Fibroblast of gingiva (primary cell): ENCODE measurements at places on chromosomes 3 and 15.
A peak's percentile ranks its signal among the peaks of the same experiment; 100 is the strongest.

DNA sequence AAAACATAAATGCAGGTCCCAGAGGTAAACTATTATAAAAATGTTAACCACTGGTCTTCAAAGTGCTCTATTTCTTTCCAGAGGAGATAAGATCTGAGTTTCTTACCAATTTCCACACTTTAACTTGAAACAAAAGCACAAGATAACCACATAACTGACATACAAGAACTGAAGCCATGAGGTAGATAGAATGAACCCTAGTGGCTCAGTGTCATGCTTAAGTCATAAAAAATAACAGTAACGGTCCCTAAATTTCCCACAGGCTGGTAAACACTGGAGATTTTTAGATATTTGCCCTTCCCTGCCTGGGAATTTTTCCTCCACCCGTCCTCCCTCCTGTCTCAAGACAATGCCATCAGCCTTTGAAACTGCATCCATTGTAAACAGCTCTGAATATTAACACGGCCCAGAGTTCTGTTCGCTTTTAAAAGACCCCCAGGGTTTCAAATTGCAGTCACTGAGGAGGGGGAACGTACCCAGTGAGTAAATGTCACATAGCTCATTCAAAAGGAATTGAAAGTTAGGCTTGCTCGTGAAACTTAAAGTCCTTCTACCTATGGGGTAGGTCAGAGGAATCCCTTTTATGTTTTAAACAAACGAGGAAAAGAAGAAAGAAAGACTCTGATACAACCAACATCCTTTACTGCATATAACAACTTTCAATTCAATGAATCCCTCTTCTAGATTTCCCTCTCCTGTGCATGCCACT is 5.7 kb downstream of the LRIG1 start:
- no peak for DNase-seq

DNA sequence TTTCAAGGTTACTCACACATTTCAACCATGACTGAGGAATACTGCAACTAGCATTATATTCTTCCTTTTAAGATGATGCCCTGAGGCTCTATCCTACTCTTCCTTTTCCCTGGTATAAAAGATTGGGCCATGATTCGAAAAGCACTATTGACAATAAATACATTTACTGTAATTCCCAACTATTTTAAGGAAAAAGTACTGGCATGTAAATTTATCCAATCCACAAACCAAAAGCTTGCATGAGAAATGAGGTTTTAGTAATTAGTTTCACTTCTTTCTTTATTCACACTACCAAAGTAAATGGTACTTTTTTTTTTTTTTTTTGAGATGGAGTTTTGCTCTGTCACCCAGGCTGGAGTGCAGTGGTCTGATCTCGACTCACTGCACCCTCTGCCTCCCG is 310.2 kb downstream of the LRRC3B start:
- DNase-seq: no peak

- DNase-seq: no peak
Measured at GRCh38 chr3:53286727-53287126, 30.9 kb upstream of the TKT start.

DNA sequence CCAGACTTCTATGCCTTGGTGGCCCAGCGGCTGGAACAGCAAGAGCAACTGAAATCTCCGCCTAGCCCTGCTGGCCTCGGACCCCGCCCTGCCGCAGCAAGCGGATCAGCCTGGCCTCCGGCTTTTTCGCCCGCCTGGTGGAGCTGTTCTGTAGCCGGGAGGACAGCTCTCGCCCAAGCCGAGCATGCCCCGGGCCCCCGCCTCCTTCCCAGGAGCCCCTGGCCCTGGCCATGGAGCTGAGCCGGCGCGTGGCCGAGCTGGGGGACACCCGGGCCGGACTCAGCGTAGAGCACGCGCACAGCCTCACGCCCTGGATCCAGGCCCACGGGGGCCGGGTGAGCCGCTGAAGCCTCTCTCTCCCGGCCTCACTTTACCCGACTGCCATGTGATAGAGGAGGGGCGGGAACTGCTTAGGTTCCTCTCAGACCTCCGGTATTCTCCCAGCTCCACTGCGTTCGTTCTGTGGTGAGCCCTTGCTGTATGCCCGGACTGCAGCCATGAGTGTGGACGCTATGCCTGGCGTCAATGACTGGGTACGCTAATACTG is 24.1 kb upstream of the MRPL3 start:
- peak; percentile 30 for DNase-seq

- peak; percentile 55 for DNase-seq
Measured at GRCh38 chr3:155744626-155745324, at the start of gene PLCH1. Gene PLCH1 (minus strand): TSS chr3:155745071. CDS start chr3:155704224, 40,847 bp downstream.

DNA sequence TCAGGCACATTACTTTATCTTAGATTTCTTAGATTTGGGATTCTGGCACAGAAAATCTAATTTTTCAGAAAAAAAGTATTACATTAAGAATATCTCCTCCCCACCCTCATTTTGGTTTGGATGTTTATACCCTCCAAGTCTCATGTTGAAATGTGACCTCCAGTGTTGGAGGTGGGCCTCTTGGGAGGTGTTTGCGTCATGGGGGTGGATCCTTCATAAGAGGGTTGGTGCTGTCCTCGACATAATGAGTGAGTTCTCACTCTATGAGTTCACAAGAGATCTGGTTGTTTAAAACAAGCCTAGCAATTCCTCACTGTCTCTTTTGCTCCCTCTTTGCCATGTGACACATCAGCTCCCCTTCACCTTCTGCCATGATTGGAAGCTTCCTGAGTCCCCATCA is 45.6 kb upstream of the WWTR1 start:
- DNase-seq: peak; percentile 85

DNA sequence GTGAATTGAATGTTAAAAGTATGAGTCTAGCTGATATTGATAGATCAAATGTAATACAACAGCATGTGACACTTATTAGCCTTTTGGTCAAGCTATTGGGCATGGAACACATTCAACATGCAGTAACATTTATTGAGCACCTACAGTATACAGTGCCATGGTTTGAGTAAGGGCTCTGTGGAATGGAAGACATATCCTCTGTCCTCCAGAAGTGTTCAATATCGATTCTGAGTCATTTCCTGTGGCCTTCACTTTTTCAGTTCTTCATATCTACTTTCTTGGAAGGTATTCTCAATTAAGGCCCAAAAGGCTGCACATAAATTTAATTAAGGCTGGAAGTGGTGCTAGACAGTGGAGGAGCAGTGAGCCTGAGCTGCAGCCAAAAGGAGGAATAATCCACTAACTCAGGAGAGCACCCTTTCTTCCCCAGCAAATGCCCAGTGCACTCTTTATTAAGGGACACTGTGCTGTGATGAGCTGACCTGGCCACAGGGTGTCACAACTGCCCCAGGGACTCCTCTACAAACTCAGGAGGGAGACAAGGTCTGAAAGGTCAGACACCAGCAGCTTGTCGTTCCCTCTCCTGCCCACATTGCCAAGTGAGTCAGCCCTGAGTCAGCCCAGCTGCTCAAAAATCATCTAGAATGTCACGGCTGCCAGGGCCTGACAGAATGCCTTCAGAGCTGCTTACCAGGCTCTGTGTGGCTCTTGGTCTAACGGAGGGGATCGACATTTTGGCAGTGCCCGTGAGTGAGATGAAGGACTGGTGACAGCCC is 544.8 kb downstream of the AGBL1 start:
- peak; percentile 2 for DNase-seq

GRCh38 chr15:94691169-94691568 is 459.8 kb downstream of the MCTP2 start:
- no peak for DNase-seq

DNA sequence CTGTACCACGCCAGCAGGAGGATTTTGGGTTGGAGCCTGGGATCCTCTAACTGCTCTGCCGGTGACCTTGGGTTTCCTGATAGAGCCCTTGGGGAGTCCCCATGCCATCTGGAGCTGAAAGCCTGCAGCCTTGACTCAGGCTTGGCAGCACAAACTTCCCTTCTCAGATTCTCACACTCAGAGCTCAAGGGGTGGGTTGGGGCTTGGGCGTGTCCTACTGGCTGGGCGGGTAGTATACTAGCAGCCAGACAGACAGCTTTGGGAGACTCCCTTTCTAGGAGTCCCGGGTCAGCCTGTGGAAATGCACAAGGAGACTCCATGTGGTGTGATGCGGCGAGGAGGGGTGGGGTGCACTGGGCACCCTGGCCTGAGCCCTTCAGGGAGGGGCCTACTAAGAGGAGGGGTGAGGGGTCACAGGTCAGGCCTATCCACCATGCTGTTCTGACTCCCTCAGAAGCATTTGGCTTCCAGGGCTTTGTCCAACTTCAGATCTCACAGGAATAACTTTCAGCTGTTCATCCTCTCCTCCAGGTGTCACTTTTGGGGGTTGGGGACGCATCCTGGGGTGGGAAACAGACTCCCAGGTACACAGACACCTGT is 21.6 kb upstream of the PLXNA1 start:
- DNase-seq: peak; percentile 88

DNA sequence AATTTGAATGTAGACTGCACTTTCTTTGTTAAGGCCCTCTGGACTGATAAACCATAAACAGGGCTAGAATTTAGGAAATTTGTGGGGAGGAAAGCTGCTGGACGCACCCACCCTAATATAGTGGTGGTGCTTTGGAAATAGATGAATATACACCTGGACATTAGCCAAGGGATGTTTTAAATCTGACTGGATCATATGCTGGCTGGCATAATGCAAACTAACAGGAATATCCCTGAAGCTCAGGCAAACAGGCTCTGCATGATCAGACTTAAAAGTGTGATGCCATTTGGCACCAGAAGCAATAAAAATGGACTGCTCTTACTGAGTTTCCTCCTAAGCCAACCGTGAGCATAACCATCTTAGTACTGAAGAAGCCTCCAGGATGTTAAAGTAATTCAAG is 465.8 kb upstream of the ROBO1 start:
- no peak for DNase-seq

GRCh38 chr3:80006315-80006714 is 238.5 kb upstream of the ROBO1 start:
- DNase-seq: no peak

GRCh38 chr3:35638251-35638979 is 910 bp upstream of the ARPP21 start:
- DNase-seq: no peak

GRCh38 chr3:191702121-191702520 is 241.2 kb downstream of the PYDC2 start:
- DNase-seq: no peak

- DNase-seq: no peak
Measured at GRCh38 chr15:97977734-97978133, 17.2 kb downstream of the ARRDC4 start.

- DNase-seq: no peak
Measured at GRCh38 chr15:100113351-100114080, 228.3 kb downstream of the ADAMTS17 start.

GRCh38 chr3:35663471-35663870 is 24.1 kb downstream of the ARPP21 start:
- no peak for DNase-seq

GRCh38 chr3:124510290-124510689 is 220.0 kb upstream of the UMPS start:
- no peak for DNase-seq

DNA sequence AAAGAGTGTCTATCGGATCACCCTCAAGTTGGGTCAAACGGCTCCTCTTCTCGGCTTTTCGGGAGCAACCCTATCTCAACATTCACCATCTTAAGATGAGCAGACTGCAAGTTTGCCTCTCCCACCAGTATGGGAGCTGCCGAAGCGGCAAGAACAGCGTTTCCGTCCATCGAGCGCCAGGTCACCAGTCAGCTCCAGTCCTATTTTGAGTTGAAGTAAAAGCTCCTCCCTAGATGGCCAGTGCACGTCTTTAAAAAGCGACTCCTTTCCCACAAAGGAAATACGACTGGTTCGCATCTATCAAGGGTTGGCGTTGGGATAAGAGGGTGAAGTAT is 369 bp upstream of the U2SURP start:
- DNase-seq: no peak

DNA sequence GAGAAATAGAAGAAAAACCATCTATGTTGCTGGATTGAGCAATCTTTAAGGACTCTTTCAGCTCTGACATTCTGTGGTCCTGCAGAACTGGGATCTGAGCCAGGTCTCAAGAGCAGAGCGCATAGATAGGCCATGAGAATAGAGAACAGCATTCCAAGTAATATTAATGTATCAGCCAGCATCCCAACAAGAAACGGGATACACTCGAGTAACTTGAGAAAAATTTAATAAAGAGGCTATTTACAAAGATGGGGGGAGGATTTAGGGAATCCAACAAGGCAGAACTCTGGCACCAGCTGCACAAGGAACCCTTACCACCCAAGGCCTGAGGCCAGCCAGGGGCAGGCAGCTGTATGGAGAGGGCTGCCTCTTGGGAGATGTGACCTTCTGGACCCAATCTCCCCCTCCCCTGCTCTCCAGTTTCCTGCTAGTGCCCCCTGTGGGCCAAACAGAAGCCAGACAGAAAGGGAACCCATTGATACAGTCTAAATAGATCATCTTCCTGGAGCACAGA is 8.2 kb downstream of the TMOD2 start:
- peak; percentile 96 for DNase-seq

GRCh38 chr3:87173776-87174175 is 53.3 kb upstream of the CHMP2B start:
- DNase-seq: no peak

DNA sequence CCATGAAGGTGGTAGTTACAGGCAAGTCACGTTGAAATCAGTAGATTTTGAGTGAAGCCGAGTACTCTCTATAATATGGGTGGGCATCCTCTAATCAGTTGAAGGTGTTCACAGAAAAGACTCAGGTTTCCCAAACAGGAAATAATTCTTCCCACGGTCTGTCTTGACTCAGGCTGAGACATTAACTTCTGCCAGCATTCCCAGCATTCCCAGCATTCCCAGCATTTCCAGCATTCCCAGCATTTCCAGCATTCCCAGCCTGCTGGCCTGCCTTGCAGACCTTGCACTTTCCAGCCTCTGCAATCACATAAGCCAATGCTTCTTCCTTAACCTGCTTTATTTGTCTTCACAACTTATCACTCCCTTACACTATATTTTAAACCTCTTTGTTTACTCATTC is 542.3 kb upstream of the ROBO2 start:
- DNase-seq: no peak

DNA sequence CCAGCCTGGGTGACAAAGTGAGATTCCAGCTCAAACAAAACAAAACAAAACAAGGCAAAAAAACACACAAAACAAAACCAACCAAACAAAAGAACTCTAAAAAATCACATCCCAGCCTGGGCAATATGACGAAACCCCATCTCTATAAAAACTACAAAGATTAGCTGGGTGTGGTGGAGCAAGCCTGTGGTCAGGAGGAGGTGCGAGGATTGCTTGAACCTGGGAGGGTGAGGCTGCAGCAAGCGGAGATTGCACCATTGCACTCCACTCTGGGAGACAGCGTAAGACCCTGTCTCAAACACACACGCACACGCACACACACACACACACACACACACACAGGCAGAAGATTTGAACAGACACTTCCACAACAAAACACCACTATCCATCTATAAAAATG is 99.6 kb downstream of the SHQ1 start:
- DNase-seq: no peak

DNA sequence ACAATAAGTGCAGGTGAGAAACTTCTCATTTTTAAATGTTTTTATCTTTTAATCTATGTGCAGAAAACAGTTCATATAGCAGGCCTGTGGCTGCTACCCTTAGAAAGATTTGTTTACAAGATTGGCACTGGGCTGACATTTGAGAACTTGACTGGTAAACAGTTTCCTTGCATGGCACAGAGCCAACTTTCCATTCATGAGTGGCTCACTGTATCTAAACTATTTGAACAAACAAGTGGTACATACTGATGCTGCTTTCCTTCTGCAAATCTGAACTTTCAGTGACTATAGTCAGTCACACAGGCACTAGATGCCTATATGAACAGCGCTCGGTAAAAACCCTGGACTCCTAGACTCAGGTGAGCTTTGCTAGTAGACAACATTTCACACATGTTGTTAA is 6.3 kb upstream of the GTPBP8 start:
- peak; percentile 40 for DNase-seq

GRCh38 chr3:150064971-150065370 is 94.3 kb upstream of the PFN2 start:
- DNase-seq: no peak
